Lower leg skin (tissue), 4 donors: ENCODE measurements at places on chromosomes 6 and 20.

- no peak for DNase-seq
These were observed 32.5 kb downstream of the NT5E start for GRCh38 chr6:85482206-85482904.

DNA sequence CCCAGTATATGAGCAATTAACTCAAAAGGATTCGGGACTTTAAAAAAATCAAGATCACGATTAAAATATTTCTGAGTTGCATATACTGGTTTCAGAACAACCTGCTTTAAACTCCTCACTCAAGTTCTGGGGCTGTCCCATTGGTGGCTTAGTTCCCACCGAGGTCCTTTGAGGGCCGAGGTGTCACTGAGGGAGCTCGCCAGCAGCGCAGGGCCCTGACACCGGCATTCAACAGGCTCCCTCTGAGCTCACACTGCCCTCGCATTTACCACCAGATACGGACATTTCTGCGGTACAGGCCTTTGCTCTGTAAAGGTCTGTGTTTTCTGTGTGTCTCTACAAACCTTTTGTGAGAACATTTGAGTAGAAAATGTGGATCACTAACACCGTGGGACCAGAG lies 24.4 kb upstream of the BNIP5 start:
- DNase-seq = no peak

GRCh38 chr6:139531148-139532115 lies 157.0 kb upstream of the CITED2 start:
- DNase-seq = no peak

DNA sequence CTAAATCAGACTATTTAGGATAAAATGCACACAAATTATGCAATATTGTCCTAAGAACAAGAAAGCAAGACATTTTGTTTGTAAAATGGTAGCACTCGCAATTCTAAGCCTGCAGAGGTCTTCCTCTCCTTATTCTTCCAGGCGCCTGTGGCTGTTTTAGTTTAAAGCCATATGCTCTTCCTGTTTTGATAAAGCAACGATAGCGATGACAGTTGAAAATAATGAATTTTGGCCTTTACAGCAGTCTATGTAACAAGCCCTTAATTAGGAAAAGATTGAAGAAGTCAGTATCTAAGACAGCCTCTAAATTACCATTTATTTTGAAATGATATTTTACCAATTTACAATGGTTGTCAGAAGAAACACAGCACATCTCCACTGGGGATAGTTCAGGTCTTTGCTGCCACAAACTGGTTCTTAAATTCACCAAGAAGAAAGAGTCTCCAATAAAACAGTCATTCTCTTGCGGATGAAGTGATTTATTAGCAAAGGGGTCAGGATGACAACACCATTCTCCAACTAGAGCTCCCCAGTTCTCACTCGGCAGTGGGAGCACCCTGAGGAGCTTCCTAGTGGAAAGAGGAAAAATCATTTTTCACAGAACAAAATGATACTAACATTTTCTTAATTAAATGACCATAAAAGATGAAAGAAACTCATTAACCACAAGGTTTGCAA lies 21.4 kb downstream of the UBE3D start:
- no peak for DNase-seq
